SK-MEL-5 (cell line): ENCODE measurements at places on chromosomes 2 and 18.

DNA sequence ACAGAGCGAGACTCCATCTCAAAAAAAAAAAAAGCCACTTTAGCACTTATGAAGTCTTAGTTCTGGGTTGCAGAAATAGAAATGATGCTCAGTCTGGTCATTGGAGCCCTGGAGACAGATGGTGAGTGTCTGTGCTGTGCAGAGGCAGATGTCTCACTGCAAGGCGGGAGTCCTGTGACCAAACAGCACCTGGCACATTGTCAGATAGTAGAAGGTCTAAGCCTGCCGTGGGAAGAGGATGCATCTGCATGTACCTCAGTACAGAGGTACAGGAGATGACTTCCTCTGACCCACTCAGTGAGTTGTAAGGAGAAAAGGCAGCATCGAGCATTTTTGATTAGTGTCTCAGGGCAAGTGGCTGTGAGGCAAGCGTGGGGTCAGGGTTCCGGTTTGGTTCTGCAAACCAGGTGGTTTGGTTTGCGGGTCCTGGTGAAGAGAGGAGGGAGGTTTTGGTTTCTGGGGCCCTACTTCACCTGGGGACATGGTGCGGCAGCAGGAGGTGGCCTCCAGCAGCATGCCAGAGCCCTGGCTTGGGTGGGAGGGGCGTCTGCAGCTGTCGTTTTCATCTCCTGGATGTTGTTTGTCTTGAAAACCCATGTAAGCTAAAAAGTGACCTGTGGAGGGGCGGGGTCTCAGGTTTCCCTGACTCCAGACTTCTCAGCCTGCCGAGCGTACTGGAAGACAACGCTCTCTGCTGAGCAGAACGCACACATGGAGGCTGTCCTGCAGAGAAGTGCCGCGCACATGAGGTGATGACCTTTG, 3.8 kb downstream of the RBFA start:
- no peak for DNase-seq

- peak; percentile 68 for DNase-seq
These were observed 319.8 kb downstream of the CTNNA2 start for GRCh38 chr2:79832511-79833234.

DNA sequence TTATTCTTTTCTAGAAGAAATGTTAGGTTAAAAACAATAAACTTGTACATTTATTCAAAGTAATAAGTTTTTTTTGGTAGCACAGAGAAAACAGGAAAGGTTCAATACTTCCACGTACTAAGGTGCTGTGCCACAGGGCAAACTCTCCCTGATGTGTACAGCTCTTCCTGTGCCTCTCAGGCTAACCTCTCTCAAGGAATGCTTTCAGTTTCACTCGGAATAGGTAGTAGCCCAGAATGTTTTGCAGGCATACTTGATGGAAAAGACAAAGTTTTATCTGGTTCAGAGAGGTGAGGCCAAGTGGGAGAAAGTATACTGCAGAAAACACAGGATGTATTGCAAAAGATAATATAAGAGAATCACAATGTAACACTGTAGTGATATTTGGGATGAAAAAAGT, 171.0 kb upstream of the ZFP36L2 start:
- no peak for DNase-seq

- DNase-seq = no peak
These were observed 1.9 kb downstream of the ATG4B start for GRCh38 chr2:241639385-241639784.

- DNase-seq = no peak
These were observed 232.7 kb downstream of the BCL11A start for GRCh38 chr2:60320724-60321123.
